T47D (cell line): ENCODE measurements at places on chromosomes 3 and 15.

GRCh38 chr15:78162038-78162437 is 12.9 kb downstream of the IDH3A start:
- no peak for DNase-seq

GRCh38 chr15:78323693-78324092 is 16.5 kb upstream of the CRABP1 start:
- DNase-seq = no peak

DNA sequence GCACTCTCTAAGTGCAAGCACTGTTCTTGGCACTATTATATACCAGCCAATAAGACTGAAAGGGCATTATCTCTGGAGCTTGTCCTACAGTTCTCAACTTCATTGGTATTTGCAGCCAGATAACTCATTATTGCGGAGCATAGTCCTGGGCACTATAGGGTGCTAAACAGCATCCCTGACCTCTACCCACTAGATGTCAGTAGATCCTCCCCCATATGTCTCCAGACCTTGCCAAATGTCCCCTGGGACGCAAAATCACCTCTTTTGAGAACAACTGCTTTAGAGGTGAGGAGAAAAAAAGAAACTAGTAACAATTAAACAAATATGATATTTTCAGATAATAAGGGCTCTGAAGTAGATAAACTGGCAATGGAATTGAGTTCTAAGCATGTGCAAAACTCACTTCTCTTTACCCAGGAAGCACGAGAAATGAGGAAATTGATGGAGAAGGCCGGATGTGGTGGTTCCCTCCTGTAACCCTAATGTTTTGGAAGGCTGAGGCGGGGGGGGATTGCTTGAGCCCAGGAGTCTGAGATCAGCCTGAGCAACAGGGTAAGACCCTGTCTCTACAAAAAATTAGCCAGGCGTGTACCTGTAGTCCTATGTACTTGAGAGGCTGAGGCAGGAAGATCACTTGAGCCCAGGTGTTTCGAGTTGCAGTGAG is 61.4 kb downstream of the FRMD4B start:
- DNase-seq = peak; percentile 52

DNA sequence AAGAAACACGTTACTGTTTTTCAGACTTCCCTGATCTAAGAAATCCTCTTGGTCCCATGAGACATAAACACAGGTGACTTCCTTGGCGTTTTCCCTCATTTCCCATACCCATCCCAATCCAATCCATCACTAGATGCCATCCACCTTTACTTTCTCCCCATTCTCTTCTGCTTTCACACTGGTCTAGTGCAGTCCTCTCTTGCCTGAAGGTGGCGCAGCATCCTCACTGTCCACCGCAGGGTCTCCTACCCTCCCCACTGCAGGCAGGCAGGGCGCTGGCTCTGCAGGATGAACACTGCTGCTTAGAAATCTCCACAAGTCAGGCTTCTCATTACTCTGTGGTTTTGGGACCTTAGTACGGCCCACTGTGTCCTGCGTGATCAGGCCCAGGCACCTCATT is 58.2 kb downstream of the RAB7A start:
- DNase-seq = no peak

DNA sequence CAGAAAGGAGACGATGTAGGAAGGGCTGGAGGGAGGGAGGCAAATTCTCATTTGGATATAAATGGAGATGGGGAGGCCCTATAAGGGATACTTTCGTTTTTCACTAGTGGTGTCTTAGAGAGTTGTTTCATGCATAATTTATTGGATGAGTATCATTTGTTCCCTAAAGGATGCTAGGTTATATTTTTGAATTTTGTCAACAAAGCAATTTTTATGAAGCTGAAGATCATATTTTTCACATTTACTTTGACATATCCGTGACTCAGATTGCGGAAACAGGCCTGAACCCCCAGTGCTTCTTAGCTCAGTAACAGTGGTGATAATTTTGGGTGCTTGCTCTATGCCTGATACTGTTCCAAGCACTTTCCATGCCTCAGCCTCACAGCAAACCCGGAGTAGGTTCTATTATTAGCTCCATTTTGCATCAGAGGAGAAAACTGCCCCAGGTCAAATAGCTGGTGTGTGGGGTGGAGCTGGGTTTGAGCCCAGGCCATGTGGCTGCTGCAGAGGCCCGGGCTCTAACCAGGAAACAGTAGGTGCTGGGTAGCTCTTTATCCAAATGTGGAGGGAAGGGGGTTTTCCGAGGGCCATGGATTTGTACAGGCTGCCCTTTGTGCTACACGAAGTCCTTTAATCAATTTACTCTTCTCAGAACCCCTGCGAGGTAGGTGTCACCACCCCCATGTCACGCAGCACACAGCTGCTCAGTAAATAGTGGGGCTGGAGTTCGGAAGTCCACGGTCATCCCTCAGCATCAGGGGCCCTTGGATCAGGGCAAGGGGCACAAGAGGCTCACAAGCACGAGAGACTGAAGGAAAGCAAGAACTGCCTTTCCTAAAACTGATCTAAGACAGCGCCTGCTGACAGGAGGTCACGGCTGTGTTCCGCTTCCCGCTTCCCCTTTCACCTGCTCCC is 99.1 kb downstream of the SLC49A4 start:
- no peak for DNase-seq

DNA sequence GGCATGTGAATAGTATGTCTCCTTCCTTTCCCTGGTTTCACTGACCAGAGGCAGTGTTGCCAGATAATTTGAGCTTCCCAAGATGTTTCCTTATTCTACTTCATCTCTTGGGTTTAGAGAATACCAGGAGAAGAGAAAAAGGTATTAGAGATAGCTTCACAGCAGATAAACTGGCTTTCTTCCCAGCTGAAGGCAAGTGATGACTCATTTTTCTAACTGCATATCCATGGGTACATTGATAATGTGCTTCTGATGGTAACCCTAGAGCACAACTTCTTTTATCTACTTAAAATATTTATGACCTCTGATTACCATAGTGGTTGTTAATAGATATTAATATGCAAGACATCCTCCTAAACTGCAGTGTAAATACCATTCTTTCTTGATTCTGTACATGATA is 34.6 kb upstream of the CMTM8 start:
- no peak for DNase-seq

GRCh38 chr3:2921903-2922302 is 188.3 kb downstream of the IL5RA start:
- peak; percentile 63 for DNase-seq

DNA sequence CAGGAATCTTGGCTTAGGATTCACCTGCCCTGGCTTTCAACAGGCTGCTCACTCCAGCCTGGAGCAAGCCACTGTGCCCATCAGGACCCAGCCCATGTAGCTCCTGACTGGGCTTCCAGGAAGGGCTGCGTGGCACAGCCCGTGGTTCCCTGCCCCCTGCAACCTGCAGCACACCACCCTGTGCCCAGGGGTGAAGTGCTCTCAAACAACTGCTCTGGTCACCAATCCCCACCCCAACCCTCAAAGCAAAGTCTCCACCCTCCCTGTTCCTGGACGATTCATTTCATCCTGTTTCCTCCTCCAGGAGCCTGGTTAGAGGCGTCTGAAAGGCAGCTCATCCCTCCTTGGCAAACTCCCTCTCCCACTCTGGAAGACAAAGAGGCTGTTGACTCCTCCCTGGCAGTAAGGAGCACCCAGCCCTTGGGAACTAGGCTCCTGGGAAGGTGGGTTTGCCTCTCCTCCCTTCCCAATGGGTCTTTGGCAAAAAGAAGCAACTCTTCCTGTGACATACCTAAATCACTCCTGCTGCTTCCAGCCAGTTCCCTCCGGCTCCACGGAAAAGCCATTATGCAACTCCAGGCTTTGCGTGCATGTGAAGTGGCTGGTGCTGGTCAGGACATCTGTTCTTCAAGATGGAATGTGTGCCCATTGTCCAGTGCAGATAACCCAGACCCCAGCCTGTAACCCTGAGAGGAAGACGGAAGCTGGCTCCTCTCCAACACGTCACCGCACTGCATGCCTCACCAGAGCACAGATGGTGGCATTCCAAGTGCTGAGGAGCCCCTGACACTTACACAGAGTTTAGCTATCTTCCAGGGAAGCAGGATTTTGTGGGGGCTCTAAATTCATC is 29.1 kb upstream of the VIPR1 start:
- peak; percentile 88 for DNase-seq

DNA sequence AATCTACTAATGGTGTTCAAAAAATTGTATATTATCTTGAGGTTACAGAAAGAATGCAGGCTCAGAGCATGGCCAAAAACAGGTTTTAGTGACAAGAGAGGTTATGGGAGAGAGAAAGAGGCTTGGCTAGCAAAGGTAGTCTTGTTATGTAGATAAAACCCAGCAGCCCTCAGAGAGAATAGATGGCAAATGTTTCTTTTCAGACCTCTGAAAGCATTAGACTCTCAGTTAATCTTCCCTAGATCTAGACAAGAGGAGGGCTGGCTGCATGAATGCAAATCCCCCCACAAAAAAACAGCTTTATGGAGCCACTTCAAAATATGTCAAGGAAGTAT is 62.2 kb downstream of the OSTN start:
- DNase-seq = no peak

DNA sequence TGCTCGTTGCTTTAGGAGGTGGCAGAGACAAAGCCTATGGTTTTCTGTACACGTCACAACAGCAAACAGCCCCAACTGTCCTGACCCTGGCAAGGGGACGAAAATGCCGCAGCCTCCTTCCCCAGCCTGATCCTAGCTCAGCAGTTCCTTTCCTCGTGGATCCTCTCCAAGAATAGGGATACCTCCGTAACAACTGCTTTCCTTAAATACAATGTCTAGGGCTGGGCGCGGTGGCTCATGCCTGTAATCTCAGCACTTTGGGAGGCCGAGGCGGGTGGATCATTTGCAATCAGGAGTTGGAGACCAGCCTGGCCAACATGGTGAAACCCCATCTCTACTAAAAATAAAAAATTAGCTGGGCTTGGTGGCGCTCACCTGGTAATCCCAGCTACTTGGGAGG is 17.0 kb downstream of the MAP6D1 start:
- no peak for DNase-seq

GRCh38 chr3:146715170-146715569 is 110.0 kb upstream of the PLSCR5 start:
- no peak for DNase-seq

DNA sequence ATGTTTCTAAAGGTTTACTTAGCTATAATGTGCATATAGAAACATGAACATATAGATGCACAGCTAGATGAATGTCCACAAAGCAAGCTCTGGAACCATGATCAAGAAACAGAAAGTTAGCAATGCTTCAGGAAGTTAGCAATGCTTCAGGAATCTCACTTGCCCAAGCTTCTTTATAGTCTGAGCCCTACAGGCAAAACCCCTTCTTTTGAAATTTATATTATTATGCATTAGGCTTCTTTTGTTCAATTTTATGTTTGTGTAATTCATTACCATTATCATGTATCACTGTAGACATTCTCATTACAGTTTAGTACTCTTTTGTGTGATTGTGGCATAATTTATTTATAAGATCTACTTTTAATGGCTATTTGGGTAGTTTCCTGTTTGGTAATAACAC is 286.4 kb upstream of the BCHE start:
- DNase-seq = no peak

DNA sequence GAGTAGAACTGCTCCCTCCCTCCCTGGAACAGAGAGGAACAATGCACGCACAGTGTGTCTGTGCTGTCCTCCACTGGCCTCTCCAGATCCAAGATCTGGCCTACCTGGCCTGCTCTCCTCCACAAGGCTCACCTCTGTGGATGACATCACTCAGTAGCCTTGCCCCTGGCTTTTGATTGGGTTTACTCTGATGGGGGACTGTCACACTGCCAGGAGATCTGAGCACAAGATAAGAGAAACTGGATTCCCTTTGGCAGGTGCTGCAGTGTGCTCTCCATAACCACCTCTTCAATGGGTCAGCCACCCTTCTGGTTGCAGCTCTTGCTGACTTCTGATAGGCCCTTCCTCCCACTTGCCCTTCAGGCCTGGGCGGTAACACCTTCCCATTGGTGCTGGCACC is 22.6 kb upstream of the ANO10 start:
- no peak for DNase-seq

GRCh38 chr15:71707230-71708050 is 102.9 kb upstream of the NR2E3 start:
- no peak for DNase-seq

GRCh38 chr3:72383230-72383629 is 465.0 kb downstream of the SHQ1 start:
- DNase-seq = no peak

- DNase-seq = no peak
Measured at GRCh38 chr3:43523454-43524053, 98.3 kb downstream of the ANO10 start.

DNA sequence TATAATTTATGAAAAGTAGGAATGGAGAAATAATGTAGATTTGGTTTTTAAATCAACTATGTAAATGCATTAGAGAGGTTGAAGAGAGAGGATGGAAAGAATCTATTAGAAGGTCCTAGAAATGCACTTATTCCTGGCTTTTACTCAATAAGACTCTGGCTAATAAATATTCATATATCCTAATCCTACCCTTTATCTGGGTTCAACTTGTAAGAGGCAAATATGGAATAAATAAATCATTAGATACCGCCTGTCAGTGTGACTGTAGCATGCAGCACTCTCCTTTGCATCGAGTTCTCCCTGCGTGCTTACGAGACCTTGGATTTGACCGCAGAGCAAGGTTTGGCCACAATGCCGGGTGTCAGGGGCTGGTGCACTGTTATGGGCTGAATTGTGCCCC is 1156.5 kb downstream of the ROBO1 start:
- DNase-seq = no peak

- DNase-seq = no peak
Measured at GRCh38 chr3:112042842-112043280, 8.3 kb downstream of the TMPRSS7 start.

DNA sequence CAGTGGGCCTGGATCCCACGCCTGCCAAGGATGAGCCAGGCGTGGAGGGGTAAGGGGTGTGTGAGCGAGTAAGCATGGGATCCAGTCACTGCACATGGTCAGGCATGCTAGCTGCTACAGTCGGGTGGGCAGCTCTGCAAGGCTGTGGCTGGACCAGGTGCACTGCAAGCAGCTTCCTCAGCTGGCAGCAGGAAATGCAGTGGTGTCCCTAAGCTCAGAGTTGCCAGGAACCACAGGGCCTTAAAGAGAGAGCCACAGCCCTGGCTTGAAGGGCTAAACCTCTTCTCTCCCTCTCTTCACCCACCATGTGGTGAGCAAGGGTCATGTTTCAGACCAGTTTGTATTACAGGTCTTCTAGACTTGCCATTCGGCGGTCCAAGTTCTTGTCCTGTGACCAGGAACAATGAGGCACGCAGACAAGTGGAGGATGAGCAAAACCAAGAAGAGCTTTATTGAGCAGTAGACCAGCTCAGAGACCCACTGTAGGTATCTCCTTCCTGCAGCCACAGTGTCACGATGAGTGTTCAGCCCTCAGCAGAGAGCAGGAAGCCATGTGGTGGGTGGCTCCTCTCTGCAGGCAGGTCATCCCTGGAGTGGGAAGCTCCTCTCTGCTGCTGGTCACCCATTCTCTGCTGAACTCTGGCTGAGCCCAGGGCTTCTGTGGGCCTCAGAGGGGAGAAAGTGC is 511.9 kb downstream of the PYDC2 start:
- DNase-seq = no peak

DNA sequence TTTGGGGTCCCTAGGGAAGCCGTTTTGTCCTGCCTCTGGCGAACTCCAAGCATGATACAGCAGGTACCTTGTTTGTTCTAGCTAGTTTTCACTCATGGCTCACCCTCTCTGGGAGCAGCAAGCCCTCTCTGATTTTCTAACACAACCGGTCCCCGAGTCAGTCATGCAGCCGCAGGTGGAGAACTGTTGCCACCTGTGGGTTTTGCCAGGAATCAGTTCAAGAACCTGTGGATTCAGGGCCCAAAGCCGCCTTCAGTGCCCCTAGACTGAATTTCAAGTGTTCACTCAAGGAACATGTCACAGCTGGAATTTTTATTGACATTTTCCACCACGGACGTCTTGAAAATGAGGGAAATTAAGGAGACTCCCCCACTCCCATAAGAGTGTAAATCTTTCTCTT is 13.3 kb upstream of the LRRK1 start:
- peak; percentile 67 for DNase-seq

- DNase-seq = no peak
Measured at GRCh38 chr3:58719684-58720083, 53.1 kb upstream of the FAM3D start.
